ENCODE measurements at places on chromosomes 6 and 20. TPM values are rescaled to one million over a fixed set of nuclear protein-coding genes. Genes with fewer than 3 reads are reported as not detected.
A peak's percentile ranks its signal among the peaks of the same experiment; 100 is the strongest.

Gene C6orf132
- not detected for total RNA-seq

Gene SMLR1
- not detected for total RNA-seq

DNA sequence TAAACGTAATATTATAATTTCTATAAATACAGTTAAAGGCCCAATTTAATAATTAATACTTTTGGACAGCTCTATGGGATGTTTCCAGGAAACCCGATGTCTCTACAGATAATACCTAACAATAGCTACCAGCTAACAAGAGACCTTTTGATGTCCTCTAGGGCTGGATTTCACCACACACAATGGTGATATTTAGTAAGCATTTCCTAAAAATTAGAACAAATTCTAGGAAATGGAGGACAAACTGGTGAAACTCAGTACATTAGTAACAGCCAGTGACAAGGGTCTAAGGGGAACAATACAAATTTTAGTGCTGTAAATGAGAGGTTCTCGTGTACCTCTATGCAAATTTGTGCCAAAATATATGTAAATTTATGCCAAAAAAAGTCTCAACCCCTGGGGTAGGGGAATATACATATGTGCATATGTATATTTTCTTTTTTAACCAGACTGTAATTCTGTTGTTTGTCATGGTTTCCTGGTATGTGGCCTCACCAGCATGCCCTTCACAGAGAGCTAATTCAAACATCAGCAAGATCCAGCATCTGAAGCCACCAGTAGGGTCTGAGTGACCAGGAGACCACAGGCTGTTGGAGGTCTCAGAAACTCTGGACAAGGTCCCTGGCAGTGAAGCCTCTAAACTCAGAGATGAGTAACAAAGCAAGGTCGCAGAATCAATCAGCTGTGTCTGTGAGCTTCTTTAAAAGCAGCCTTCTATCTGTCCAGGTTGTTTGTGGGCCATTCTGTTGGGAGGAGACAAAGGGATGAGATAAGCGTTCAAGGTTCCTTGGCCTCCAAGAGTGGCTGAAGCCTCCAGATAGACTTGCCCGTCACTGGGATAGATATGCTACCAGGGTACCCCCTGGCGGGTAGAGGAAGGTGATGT, 235.1 kb upstream of the RREB1 start:
- no peaks in the 10 kb centered on the region for H3K27me3 ChIP-seq
- H3K4me1 ChIP-seq = no peaks in the 10 kb centered on the region
- no peak for DNase-seq
- H3K36me3 ChIP-seq = no peaks in the 10 kb centered on the region

DNA sequence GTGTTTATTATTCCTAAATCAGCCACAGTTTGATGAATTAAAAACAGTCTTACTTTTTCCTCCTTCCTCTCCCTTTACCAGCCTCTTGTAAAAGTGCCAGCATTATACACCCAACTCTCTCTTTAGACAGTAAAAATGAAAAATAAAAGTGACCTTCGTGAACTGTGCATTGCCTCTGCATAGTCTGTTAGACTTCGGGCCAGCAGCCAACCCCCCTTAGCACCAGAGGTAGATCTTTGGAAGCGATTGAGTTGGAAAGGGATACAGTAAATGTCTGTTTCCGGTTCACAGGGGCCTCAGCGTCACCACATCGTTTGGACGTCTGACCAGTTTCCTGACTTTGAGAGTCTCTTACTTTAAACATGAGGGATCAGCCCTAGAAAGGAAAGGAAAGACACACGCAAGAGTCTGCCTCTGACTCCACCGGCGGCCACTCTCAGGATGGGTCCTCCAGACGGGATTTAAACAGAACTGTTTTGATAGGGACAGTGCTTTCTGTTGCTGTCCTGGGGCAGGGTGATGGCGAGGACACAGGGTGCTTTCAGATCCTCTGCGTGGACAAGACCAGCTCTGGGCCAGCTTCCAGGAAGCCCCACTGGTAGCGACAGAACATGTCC, 206.6 kb upstream of the PREP start:
- H3K36me3 ChIP-seq = no peaks in the 10 kb centered on the region
- H3K4me1 ChIP-seq = no peaks in the 10 kb centered on the region
- DNase-seq = no peak
- H3K27ac ChIP-seq = no peak overlapping the region
- no peak overlapping the region for H3K4me3 ChIP-seq

DNA sequence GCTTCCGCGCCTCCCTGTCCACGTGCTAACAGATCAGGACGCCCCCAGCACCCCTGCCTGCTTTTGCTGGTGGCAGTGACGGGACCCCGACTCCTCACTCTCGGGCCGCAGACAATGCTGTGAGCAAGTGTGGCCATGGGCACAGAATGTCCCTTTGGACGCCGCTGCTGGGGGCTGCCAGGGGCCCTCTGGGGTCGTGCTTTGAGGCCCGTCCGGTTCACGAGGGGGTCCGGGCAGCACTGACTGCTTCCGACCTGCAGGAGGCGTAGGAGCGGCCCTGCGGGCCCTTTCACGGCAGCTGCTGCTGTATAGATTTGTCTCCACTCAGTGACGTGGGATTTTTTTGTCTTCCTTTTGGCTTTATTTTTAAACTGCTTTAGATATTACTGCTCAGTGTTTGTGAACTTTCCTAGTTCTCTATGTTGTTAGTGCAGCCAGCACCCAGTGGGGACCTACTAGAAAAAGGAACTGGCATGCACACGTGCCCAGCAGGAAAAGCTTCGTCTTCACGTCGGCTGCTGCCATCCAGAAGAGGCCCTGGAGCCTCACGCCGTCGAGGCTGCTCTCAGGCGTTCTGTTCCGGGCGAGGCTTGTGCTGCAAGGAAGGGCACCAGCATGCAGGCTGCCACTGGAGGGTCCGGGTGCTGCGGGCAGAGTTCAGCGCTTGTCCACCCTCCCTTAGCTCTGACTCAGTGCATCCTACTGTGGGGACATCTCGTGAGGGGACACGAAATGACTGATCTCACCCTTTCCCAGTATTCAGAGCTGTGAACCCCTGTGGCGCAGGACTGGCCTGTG, 21.7 kb downstream of the UCKL1 start:
- no peaks in the 10 kb centered on the region for H3K4me1 ChIP-seq
- no peak overlapping the region for H3K4me3 ChIP-seq
- no peak overlapping the region for H3K27ac ChIP-seq
- no peaks in the 10 kb centered on the region for H3K27me3 ChIP-seq

- H3K36me3 ChIP-seq = no peaks in the 10 kb centered on the region
- H3K27ac ChIP-seq = no peak overlapping the region
- DNase-seq = no peak
- no peak overlapping the region for H3K4me3 ChIP-seq
- H3K4me1 ChIP-seq = no peaks in the 10 kb centered on the region
Observed at GRCh38 chr6:79404677-79405076, 132.6 kb downstream of the LCA5 start.

GRCh38 chr20:5727018-5727515, 23.1 kb upstream of the SHLD1 start:
- no peaks in the 10 kb centered on the region for H3K4me1 ChIP-seq
- peaks cover 2% of the 10 kb centered on the region for H3K27me3 ChIP-seq
- no peak overlapping the region for H3K27ac ChIP-seq
- no peak for DNase-seq
- H3K4me3 ChIP-seq = no peak overlapping the region

- peaks cover 6% of the 10 kb centered on the region for H3K27me3 ChIP-seq
- no peak overlapping the region for H3K27ac ChIP-seq
- peaks cover 11% of the 10 kb centered on the region for H3K4me1 ChIP-seq
- DNase-seq = peak; percentile 25
- no peaks in the 10 kb centered on the region for H3K36me3 ChIP-seq
Observed at GRCh38 chr6:127119102-127120022, 891 bp downstream of the RSPO3 start.

GRCh38 chr6:44316481-44316880, 3.3 kb upstream of the AARS2 start:
- no peak for DNase-seq
- H3K36me3 ChIP-seq = no peaks in the 10 kb centered on the region
- H3K4me1 ChIP-seq = peaks cover 11% of the 10 kb centered on the region
- no peak overlapping the region for H3K27ac ChIP-seq
- H3K27me3 ChIP-seq = peaks cover 22% of the 10 kb centered on the region

GRCh38 chr20:16364320-16364687, 208.9 kb downstream of the KIF16B start:
- no peaks in the 10 kb centered on the region for H3K27me3 ChIP-seq
- no peak for DNase-seq
- H3K4me3 ChIP-seq = no peak overlapping the region
- H3K27ac ChIP-seq = no peak overlapping the region
- peaks cover 5% of the 10 kb centered on the region for H3K36me3 ChIP-seq

DNA sequence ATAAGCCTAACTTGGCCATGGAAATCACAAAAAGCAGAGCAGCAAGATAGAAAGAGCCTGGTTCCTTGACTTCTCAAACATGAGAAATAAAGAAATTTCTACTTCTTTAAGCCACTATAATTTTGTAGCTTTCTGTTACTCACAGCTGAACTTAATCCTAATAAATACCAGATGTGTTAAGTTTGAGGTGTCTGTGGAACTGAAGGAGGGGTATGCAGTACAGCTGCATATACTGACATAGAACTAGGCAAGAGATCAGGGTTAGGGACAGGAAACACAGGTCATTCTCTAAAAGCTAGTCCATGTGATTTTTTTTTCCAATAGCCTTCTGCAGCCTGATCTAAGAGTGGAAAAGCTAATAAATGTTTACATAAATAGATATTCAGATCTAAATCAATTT, 123.9 kb downstream of the COL12A1 start:
- no peak overlapping the region for H3K27ac ChIP-seq
- H3K27me3 ChIP-seq = no peaks in the 10 kb centered on the region
- no peak overlapping the region for H3K4me3 ChIP-seq
- DNase-seq = no peak

DNA sequence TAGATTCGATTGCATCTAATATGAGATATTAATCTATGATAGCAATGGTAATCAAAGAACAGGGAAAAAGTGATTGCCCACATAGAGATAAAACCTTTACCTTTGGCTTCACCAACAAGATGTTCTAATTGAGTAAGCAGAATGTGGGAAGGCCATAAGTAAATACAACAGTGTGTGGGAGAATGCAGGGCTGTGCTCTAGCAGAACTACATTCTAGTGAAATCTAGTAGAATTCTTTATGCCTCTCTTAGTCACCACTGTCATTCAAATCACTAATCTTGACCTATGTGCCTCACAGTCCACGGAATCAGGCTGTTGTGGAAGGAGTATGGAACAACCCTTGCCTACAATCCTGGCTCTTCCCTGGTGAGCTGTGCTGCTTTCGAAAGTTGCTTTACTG, 30.4 kb upstream of the MCM9 start:
- H3K4me1 ChIP-seq = no peaks in the 10 kb centered on the region
- no peaks in the 10 kb centered on the region for H3K36me3 ChIP-seq
- no peak overlapping the region for H3K4me3 ChIP-seq

DNA sequence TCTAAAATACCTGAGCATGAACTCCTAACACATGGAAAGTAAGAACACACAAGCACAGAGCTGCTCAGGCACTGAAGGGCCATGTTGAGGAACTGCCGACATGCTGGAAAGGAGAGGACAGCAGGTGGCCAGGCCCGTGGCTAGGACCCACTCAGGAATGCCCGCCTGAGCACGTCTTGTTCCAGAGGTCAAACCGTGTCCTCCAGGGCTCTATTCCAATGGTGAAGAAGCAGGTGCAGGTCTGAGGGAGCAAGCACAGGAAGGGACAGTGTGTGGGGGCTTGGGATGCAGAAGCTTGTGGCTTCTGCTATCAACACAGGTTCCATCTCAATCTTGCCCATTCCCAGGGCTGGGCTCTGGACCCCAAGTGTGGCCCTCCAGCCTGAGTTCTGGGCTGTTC, 20.7 kb downstream of the CST9L start:
- no peak overlapping the region for H3K4me3 ChIP-seq
- no peaks in the 10 kb centered on the region for H3K27me3 ChIP-seq
- DNase-seq = no peak
- H3K27ac ChIP-seq = no peak overlapping the region
- no peaks in the 10 kb centered on the region for H3K4me1 ChIP-seq
- H3K36me3 ChIP-seq = no peaks in the 10 kb centered on the region

Data from CD4-positive, CD25-positive, alpha-beta regulatory T cell (primary cell).